ENCODE measurements at places on chromosomes 12 and 14.

GRCh38 chr14:77872983-77873382 is 73.1 kb downstream of the ADCK1 start:
- DNase-seq = no peak

- DNase-seq = no peak
Measured at GRCh38 chr12:101110866-101111265, 99.2 kb downstream of the SLC5A8 start.

DNA sequence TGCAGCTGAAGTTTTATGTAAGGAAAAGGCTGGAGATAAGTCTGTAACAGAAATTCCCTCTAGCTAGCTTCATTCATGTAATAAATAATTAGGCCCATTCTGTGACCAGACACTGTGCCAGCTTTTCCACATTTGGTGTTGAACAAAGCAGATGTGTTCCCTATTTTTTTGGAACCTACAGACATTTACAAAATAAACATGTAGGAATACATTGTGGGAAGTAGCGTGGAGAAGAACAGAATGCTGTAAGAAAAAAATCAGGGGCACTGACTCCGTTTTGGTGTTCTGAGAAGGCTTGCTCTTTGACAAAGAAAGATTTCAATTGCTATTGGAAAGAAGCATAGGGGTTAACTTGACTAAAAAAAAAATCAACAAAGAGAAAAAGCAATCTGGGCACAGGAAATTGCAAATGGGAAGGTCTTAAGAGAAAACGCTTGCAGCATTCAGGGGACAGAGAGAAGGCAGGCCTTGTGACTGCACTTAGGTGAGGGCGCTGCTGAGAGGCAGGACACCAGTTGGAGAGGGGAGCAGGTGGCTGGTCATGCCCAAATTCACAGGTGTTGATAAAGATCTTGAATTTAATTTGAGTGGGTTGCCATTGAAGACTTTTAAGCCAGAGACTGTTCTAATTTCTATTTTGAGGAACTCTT is 4.0 kb downstream of the FAR2 start:
- no peak for DNase-seq

DNA sequence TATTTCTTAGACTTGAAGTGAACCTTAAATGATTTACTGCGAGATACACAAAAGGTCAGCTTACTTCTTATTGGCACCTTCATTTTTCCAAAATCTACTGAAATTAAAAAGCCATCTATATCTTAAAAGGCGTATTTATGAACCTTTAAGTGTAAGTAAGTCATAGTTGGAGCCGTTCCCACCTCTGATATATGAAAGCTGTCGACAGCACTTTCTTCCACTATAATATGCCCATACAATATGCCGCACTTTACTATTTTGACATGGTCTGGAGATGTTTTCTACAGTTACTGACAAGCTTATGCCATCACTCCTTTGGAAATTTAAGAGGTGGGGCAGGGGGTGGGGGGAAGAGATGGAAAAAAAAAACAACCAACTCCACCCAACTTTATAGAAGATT is 155.3 kb downstream of the PHETA1 start:
- DNase-seq = no peak

DNA sequence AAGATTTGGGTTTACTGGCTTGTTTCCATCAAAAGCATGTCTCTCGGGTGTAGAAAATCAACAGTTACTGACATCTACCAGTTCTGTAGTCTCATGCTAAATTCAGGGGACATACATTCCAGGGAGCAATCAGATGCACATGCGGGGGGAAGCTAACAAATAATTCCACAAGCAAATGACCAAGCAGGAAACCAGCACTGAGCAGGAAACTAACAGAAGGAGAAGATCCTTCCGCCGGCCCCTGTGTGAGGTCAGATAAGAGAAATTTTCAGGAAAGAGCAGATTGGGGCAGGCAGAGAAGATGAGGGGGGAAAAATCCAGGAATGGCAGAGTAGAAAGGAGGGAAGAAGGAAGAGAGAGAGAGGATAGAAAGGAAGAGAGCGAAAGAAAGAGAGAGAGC is 127.6 kb upstream of the TMCC3 start:
- DNase-seq = no peak

DNA sequence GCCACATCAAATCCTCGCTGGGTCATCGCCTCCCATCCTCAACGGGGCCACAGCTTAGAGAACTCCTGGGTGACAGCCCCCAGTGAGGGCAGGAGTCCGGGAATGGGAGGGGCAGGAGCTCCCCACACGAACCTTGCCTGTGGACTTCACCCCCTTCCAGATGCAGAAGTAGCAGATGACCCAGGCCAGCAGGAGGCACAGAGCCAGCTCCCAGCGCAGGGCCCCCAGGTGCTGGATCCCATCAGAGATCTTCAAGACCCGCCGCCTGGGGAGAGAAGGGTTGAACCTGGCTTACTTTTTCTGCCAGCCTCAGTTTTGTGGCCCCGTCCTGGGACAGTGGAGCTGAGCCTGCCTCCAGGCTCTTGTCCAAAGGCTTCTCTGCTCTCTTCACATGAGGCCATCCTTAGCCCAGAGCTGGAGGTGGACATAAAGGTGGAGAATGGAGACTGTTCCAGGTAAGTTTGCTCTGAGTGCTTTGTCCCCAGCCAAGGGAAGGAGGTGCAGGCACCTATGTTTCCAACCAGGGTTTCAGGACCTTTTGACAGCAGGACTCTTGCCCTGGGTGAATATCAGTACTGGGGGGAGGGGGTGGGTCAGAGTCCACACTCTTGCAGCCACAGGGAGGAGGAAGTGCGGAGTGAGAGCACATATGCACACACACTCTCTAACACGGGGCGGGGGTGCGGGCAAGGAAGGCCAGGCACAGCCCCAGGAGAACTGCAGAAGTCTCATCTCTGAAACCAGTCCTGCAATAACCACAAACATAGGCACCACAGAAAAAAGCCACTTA is 23.3 kb upstream of the SLC6A12 start:
- no peak for DNase-seq

DNA sequence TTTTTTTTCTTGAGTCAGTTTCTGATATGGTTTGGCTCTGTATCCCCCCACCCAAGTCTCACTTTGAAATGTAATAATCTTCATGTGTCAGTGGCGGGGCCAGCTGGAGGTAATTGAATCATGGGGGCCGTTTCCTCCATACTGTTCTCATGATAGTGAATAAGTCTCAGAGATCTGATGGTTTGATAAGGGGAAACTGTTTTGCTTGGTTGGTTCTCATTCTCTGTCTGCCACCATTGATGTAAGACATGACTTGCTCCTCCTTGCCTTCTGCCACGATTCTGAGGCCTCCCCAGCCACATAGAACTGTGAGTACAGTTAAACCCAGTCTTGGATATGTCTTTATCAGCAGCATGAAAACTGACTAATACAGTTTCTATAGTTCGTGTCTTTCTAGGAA is 42.9 kb downstream of the WNK1 start:
- no peak for DNase-seq

DNA sequence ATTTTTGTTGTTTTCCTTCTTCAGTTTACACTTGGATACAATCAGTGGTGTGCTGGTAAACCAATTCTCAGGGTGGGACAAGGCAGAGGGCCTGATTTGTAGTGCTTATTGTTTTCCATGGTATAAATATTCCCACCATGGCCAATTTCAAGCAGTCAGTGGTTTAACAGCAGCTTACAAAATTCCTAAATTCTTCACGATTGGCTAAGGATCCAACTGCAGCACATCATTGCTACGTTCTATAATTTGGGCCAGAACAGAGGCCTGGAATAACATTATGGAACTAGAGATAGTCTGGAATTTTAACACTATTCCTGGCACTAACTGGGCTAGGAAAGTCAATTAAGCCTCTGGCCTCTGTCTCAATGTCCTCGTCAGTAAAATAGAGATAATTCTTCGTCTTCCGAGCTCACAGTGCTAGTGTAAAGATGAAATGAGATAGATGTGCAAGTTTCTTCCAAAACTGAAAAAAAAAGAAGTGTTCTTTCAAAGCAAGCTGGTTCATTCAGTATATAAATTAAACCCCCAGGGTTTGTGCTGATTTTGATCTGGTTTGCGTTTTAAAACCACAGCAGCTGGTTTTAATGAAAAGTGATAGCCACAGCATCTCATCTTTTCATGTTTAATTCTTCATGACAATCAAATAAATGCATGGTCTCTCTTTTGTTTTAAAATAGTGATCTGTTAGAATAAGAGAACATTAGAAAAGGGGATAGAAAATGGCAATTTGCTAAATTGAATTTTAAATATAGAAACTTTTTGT is 104.1 kb downstream of the EPS8 start:
- no peak for DNase-seq

- DNase-seq = no peak
Measured at GRCh38 chr12:130838284-130838950, 633 bp downstream of the STX2 start.

DNA sequence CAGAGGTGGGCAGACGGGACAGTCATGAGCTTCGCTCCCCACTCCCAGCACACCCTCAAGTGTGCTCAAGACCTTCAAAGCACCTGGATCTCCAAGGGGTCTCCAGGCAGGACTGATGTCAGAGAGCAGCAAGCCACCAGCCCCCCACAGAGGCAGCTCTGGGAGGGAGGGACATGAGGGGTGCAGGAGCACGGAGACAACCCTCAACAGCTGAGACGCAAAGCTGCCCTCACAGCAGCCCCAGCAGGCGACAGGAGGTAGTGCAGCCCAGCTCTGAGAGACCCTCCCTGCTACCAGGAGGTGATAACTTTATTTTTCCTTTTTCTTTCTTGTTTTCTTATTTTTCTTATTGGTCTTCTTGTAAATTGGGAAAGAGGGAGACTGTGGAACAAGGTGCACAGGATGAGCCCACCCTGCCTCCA is 17.9 kb downstream of the SIVA1 start:
- DNase-seq = no peak

- no peak for DNase-seq
Measured at GRCh38 chr12:107605293-107605692, 80.3 kb upstream of the PWP1 start.

All from brain pericyte (primary cell).